Memory B cell (primary cell): ENCODE measurements at places on chromosomes 13 and 19.
A peak's percentile ranks its signal among the peaks of the same experiment; 100 is the strongest.

GRCh38 chr19:57008432-57008831 is 111.4 kb upstream of the USP29 start:
- no peak for DNase-seq

- no peak for DNase-seq
Observed at GRCh38 chr19:34838753-34839431, 65.9 kb upstream of the ZNF599 start.

- DNase-seq: peak; percentile 57
Observed at GRCh38 chr19:34220472-34221063, 33.8 kb upstream of the GARRE1 start.

GRCh38 chr13:108919036-108919907 is 289.9 kb downstream of the MYO16 start:
- no peak for DNase-seq
